ENCODE measurements at places on chromosomes 13 and 19. TPM values are rescaled to one million over a fixed set of nuclear protein-coding genes. Genes with fewer than 3 reads are reported as not detected.

- H3K4me1 ChIP-seq = no peaks in the 10 kb centered on the region
- no peaks in the 10 kb centered on the region for H3K27me3 ChIP-seq
- no peak overlapping the region for H3K4me3 ChIP-seq
- H3K27ac ChIP-seq = no peak overlapping the region
These were observed 11.3 kb downstream of the PRKCSH start for GRCh38 chr19:11446652-11447301.

GRCh38 chr13:40446365-40446764 is 220.1 kb downstream of the FOXO1 start:
- H3K27ac ChIP-seq = no peak overlapping the region
- no peak for DNase-seq
- no peak overlapping the region for H3K4me3 ChIP-seq
- H3K4me1 ChIP-seq = peaks cover 24% of the 10 kb centered on the region
- H3K27me3 ChIP-seq = no peaks in the 10 kb centered on the region
- peaks cover 5% of the 10 kb centered on the region for H3K36me3 ChIP-seq

SH3GL1 gene
- 85.9 TPM for total RNA-seq

- H3K27me3 ChIP-seq = no peaks in the 10 kb centered on the region
- H3K27ac ChIP-seq = peak overlapping the region; percentile 19
- DNase-seq = no peak
These were observed 44.0 kb downstream of the KDM4B start for GRCh38 chr19:5012688-5013457.
